ENCODE measurements at places on chromosomes 7 and 10.

GRCh38 chr10:70085975-70086613 is 33.4 kb downstream of the MACROH2A2 start:
- no peak for DNase-seq

GRCh38 chr7:4612939-4613841 is 68.9 kb upstream of the FOXK1 start:
- peak; percentile 22 for DNase-seq

DNA sequence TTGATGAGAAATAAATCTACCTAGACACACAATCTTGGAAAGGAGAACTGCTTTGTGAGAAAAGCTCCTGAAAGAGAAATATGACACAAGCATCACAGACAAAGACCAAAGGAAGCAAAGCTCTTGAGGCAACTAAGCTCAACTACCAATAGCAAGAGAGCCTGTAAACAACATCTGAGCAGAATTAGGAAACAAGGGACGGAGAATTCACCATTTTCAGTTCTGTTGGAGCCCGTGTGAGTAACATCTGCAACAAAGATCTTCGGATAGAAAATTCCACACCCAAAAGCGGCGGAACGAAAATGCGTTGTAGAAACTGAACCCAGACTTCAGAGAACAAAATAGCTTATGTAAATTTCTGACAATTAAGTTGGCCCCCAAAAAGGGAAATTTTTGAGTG is 909.9 kb upstream of the MBL2 start:
- no peak for DNase-seq

GRCh38 chr10:3445648-3446047 is 273.1 kb upstream of the PITRM1 start:
- DNase-seq: no peak

DNA sequence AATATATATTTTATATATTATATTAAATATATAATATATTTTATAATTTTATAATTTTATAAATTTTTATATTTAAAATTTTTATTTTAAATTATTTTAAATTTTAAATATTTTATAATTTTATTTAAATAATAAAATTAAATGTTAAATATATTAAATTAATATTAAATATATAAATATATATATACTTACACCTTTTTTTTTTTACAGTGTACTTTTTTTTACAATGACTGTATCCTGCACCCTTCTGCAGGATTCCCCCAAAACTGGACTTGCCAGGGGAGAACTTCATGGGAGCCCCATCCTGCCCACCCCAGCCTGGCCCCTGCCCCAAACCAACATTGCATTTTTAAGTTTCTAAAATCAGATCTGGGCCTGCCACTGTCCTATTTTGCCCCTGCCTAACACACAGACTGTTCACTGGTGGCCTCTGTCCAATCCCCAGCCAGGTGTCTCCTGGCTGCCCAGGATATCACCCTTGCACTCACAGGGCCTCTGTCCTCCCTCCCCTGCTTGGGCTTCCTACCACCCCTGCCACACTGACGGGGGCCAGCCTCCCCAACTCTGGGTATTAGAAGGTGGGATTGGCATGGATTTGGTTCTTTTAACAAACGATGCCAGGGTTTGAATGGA is 138.0 kb downstream of the ADCY1 start:
- peak; percentile 51 for DNase-seq

DNA sequence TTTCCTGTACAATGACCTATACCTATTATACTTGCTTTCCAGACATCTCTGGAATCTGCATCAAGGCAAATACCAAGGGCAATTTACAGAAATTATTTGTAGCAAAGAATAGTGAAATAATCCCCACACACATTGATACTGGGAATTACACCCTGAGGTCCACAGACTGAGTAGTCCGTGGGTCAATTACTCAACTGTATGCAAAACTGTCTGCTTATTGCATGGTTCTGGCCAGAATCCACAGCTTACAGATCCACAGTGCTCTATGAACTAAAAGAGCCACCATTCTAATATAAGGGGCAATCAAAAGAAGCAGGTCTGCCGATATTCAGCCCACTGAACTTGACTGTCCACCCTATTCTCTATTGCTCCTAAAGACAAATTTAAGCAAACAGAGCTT is 5.7 kb downstream of the CHCHD3 start:
- no peak for DNase-seq

- DNase-seq: peak; percentile 98
These were observed 7.6 kb upstream of the ZNF503 start for GRCh38 chr10:75408911-75409885.

GRCh38 chr7:44380189-44380830 is 54.9 kb upstream of the CAMK2B start:
- peak; percentile 22 for DNase-seq

- peak; percentile 53 for DNase-seq
These were observed 190.0 kb upstream of the LYZL2 start for GRCh38 chr10:30819341-30820181.

- no peak for DNase-seq
These were observed 122.8 kb upstream of the SHH start for GRCh38 chr7:155935005-155935557.

DNA sequence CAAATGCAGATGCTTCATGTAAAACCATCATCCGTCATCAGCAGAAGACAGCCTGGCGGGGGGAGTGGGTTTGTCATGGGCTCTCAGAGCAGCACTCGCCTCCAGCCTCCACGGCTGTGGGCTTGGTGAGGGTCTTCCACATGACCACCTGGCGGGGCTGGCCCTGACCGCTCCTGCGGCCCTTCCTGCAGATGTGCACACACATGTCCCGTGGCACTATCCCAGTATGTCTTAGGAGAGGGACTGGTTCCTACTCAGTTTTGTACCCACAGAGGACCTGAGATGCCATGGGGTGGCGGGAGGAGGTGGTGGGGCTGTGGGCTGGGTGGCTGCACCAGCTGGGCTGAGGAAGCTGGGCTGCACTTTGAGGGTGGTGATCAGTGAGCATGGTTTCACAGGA is 4.7 kb downstream of the IDI2 start:
- DNase-seq: no peak

DNA sequence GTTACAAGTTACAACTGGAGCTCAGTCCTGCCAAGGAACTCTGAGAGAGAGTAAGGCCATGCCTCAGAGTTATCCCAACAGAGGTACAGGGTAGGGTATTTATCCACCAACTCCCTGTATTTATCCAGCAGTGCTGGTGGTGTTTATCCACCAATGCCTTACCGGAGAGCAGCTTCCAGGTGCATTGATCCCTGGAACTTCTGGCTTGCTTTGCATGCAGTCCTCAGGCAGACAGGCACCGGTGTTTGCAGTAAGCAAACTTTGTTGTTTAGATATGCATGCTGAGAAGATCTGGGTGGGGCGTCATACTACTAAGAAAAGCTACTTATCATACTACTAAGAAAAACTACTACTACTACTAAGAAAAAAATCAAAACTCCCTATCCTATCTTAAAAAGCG is 92.4 kb downstream of the CYP26A1 start:
- no peak for DNase-seq

GRCh38 chr7:20988340-20988739 is 201.7 kb upstream of the SP8 start:
- no peak for DNase-seq

DNA sequence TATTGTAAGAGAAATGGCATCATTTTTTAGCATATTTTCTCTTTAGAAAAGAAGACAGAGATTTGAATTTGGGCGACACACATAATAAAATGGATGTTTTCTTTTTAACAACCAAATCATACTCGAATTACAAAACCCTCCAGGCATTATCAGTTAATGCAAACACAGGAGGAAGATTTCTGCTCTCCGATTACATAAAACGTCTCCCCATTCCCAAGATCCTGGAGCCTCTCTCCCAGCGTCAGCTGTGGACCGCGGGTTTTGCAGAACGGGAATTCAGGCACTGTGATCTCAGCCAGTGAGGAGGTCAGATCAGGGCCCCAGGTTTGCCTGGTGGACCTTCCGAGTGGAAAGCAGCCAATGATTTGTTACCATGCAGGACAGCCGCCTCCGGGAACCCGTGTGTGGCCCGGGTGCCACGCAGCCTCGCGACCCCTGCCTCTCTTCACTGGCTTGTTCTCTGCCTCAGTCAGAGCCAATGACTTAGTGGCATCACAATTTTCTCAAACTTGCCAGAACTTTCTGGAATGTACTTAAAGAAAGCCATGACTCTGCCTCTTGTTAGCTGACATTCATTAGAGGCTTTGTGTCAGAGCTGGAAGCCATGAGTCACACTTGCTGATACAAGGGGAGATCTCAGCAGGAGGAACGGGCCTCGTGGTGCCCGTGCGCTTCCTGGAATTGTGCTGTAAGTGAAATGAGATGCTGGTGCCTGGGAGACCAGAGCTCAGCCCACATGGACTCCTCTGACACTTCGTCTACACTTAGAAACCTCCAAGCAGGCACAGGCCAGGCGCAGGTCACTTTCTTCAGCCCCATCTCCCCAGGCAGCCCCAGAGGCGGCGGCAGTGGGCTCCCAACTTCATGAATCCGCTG is 246.1 kb downstream of the KLF6 start:
- DNase-seq: no peak

GRCh38 chr10:5365928-5366327 is 1.2 kb downstream of the UCN3 start:
- no peak for DNase-seq
